Small intestine (tissue), 16 donors: ENCODE measurements at places on chromosomes 11 and 22. TPM values are rescaled to one million over a fixed set of nuclear protein-coding genes. Genes with fewer than 3 reads are reported as not detected.

Gene SLC1A2
- polyA plus RNA-seq = 0.18 TPM

Gene MUC5B
- polyA plus RNA-seq = 0.04 TPM

Gene C11orf97
- polyA plus RNA-seq = not detected

Gene MAP6
- polyA plus RNA-seq = 2.9 TPM

Gene EMID1
- polyA plus RNA-seq = 131 TPM

Gene CHADL
- polyA plus RNA-seq = 1.4 TPM

Gene KREMEN1
- polyA plus RNA-seq = 11.5 TPM

Gene CTSF
- polyA plus RNA-seq = 21.0 TPM

Gene CRYAB
- 260 TPM for polyA plus RNA-seq

Gene HSPB2
- 4.3 TPM for polyA plus RNA-seq

Gene EWSR1
- 181 TPM for polyA plus RNA-seq

Gene PRR33
- not detected for polyA plus RNA-seq

Gene OR56A1
- polyA plus RNA-seq = not detected

Gene CDC45
- 9.0 TPM for polyA plus RNA-seq

Gene APOL3
- polyA plus RNA-seq = 19.7 TPM

Gene OR8D4
- polyA plus RNA-seq = not detected

Gene MYO7A
- 1.6 TPM for polyA plus RNA-seq

Gene PRAME
- polyA plus RNA-seq = not detected

Gene CTTN
- polyA plus RNA-seq = 101 TPM

Gene OR10A2
- not detected for polyA plus RNA-seq

Gene DCHS1
- polyA plus RNA-seq = 10.7 TPM

Gene NCF4
- 9.3 TPM for polyA plus RNA-seq
